ENCODE measurements at places on chromosomes 13 and 19. TPM values are rescaled to one million over a fixed set of nuclear protein-coding genes. Genes with fewer than 3 reads are reported as not detected.

GRCh38 chr13:58625703-58626389 lies 994.3 kb downstream of the PCDH17 start:
- no peak for DNase-seq

- no peak for DNase-seq
Measured at GRCh38 chr19:57825511-57825910, 4.6 kb upstream of the ZNF587B start.

DNA sequence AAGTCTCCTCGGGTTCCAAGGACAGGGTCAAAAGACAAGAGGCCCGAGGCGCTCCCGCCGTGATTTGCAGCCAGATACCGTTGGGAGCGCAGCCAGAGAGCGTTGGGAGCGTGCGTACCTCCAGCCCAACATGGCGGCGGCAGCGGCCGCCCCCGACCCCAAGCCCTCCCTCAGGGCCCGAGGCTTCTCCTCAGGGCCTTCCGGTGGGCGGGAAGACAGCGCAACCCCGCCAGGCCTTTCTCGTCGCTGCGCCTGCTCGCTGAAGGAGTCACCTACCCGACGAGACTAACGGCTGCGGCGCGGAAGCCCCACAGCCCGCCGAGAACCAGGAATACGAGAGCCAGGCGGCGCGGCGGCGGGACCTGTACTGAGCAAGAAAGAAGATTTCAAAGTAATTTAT lies 3.2 kb upstream of the ZNF850 start:
- no peak for DNase-seq

The PGLYRP2 gene
- not detected for total RNA-seq

GRCh38 chr19:18833849-18834643 lies 2.3 kb downstream of the UPF1 start:
- no peak for DNase-seq

The CCDC169 gene
- total RNA-seq, result 28.1 TPM

DNA sequence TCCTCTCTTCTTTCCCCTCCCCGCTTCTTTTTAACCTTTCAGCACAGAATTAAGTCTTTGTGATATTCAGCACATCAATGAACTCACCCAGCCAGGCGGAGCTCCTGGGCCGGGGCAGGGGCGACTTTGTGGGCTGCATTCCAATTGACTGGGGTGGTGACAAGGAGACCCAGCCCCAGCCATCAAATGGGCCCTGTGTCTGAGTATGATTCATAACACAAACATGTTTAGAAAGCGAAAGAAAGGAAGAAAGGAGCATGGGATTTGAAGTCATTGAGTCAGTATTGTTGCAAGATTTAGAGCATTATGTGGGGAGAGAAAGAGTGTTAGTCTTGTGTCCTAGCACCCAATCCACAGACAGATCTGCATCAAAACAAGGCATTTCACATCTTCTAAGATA lies 185.3 kb downstream of the LHFPL6 start:
- peak; percentile 12 for DNase-seq

The C5AR1 gene
- total RNA-seq, result not detected

GRCh38 chr13:90104764-90105163 lies 1242.7 kb upstream of the MIR17HG start:
- no peak for DNase-seq

GRCh38 chr19:50921426-50922316 lies 10.5 kb upstream of the KLK4 start:
- peak; percentile 18 for DNase-seq

The SLC46A3 gene
- total RNA-seq, result 20.4 TPM

The SLC25A41 gene
- total RNA-seq, result not detected

The ZNF558 gene
- 34.0 TPM for total RNA-seq

The ZFP14 gene
- total RNA-seq, result 2.5 TPM

The TEX101 gene
- total RNA-seq, result not detected

DNA sequence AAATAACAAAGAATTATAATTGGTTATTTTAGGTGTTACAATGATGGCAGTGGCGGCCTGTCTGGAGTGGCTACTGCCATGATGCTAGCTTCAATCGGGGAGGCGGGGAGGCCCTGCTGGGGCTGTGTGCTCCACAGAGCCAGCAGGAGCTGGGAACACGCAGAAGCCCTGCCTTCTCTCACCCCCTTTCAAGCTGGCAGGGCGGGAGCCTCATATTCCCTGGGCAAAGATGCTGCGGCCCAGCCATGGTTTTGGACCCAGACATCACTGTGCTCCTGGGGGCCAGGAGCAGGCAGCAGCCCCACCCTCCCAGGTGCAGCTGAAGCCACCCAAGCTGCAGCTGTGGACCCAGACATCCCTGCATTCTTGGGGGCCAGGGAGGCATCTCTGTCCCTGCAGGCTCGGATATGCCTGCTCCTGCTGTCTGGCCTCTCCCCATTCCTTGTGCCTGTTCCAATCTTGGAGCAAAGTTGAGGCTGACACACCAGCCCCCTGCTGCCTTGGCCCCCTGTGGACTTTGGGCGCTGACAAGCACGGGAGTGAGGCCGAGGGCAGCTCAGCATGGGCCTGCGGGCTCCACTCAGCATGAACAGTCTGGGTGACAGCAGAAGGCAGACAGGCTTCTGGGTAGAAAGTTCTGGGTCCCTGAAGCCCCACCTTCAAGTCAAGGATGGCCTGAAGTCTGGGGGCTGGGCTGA lies 263.1 kb upstream of the HTR2A start:
- no peak for DNase-seq

GRCh38 chr19:15448778-15449619 lies 757 bp downstream of the WIZ start:
- DNase-seq, result no peak

- no peak for DNase-seq
Measured at GRCh38 chr19:10553087-10553667, 9.5 kb downstream of the ATG4D start.

The CGB3 gene
- total RNA-seq, result not detected

DNA sequence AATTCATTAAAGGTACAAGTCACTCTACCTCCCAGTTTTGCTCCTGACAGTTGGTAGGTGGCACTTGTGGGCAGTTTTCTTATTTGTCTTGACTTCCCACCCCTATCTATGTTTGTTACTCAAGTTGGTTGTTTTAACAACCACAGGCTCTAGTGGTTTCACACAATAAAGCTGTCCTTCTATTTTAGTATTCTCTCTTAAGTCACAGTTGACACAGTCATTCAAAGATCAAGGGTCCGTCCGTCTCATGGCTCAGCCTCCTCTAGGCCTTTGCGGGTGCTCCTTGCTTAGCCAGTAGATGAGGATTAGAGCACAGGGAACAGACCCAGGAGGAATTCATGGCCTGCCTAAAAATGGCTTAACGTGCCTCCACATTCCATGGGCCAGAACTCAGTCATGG lies 573.7 kb downstream of the IRS2 start:
- DNase-seq, result peak; percentile 94

All from myocyte (in vitro differentiated cells).